ENCODE measurements at places on chromosomes 2 and 18.

- no peak overlapping the region for H3K27ac ChIP-seq
- no peak overlapping the region for H3K4me3 ChIP-seq
- no peak for DNase-seq
- H3K4me1 ChIP-seq, result peaks cover 6% of the 10 kb centered on the region
- peaks cover 18% of the 10 kb centered on the region for H3K36me3 ChIP-seq
Measured at GRCh38 chr2:39730685-39731302, 48.3 kb downstream of the THUMPD2 start.

DNA sequence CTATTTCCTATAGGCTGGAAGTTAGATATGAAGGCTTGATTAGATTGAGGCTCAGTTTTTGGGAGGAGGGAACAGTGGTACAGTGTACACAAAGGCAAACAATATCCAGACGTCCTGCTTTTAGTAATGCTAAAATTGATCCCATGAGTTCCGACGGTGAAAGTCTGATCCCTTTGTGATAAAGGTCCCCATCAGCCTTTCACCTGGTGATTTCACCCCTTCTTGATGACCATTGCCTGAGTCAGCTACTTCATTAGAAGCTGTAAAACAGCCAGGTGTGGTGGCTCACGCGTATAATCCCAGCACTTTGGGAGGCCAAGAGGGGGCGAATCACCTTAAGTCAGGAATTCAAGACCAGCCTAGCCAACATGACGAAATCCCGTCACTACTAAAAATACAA, 29.7 kb downstream of the TWSG1 start:
- H3K27me3 ChIP-seq, result no peaks in the 10 kb centered on the region
- H3K4me1 ChIP-seq, result no peaks in the 10 kb centered on the region
- H3K27ac ChIP-seq, result no peak overlapping the region
- H3K36me3 ChIP-seq, result no peaks in the 10 kb centered on the region
- no peak for DNase-seq
- H3K4me3 ChIP-seq, result no peak overlapping the region

GRCh38 chr2:88350331-88351248, 101.9 kb downstream of the FOXI3 start:
- peaks cover 3% of the 10 kb centered on the region for H3K4me1 ChIP-seq
- peak; percentile 59 for DNase-seq
- H3K4me3 ChIP-seq, result peak overlapping the region; percentile 67

GRCh38 chr18:46401486-46402070, 255.4 kb downstream of the LOXHD1 start:
- H3K36me3 ChIP-seq, result no peaks in the 10 kb centered on the region
- no peak overlapping the region for H3K27ac ChIP-seq
- no peak overlapping the region for H3K4me3 ChIP-seq
- H3K27me3 ChIP-seq, result no peaks in the 10 kb centered on the region
- peaks cover 9% of the 10 kb centered on the region for H3K4me1 ChIP-seq
- no peak for DNase-seq

DNA sequence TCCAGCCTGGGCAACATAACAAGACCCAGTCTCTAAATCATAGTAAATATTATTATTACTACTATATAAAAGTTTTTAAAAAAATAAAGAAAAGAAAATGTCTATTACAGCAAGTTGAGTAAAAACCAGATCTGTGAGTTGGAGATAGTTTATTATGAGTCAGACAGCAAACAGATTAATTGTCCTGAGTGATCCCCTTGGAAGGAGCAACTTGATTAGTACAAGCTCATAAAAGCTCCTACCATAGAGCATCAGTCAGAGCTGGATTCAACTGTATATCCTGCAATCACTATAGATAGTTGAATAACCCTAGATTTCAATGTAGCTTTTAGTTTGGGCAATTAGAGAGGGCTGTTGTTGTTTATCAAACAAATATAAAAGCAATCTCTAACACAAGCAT, 84.1 kb downstream of the TRABD2A start:
- no peaks in the 10 kb centered on the region for H3K27me3 ChIP-seq
- DNase-seq, result no peak
- peaks cover 9% of the 10 kb centered on the region for H3K4me1 ChIP-seq
- peaks cover 5% of the 10 kb centered on the region for H3K36me3 ChIP-seq
- H3K4me3 ChIP-seq, result no peak overlapping the region

DNA sequence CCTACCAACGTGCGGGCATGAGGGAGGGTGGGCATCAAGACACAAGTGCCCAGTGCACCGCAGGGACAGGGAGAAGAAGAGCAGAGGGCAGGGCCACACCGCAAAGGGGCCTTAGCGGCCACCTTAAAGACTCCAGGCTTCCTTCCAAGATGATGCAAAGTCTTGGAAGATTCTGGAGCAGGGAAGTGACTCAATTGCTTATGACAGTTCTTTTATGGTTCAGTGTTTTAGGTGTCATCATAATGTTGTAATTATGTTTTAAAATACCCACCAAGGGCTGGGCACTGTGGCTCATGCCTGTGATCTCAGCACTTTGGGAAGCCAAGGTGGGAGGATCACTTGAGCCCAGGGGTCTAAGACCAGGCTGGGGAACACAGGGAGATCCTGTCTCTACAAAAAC, 44.5 kb upstream of the SEMA4C start:
- H3K36me3 ChIP-seq, result peaks cover 26% of the 10 kb centered on the region
- H3K4me3 ChIP-seq, result peak overlapping the region; percentile 87
- peak overlapping the region; percentile 96 for H3K27ac ChIP-seq
- peaks cover 39% of the 10 kb centered on the region for H3K4me1 ChIP-seq
- no peak for DNase-seq
- H3K27me3 ChIP-seq, result peaks cover 10% of the 10 kb centered on the region

- H3K4me1 ChIP-seq, result peaks cover 13% of the 10 kb centered on the region
- H3K4me3 ChIP-seq, result peak overlapping the region; percentile 24
- H3K27ac ChIP-seq, result peak overlapping the region; percentile 42
- H3K36me3 ChIP-seq, result no peaks in the 10 kb centered on the region
- H3K27me3 ChIP-seq, result peaks cover 3% of the 10 kb centered on the region
Measured at GRCh38 chr18:6056171-6056910, 161.0 kb upstream of the TMEM200C start.

- peak overlapping the region; percentile 95 for H3K27ac ChIP-seq
- no peaks in the 10 kb centered on the region for H3K27me3 ChIP-seq
- peaks cover 45% of the 10 kb centered on the region for H3K36me3 ChIP-seq
- H3K4me1 ChIP-seq, result peaks cover 59% of the 10 kb centered on the region
- no peak for DNase-seq
- H3K4me3 ChIP-seq, result peak overlapping the region; percentile 94
Measured at GRCh38 chr2:218285604-218286003, 6.7 kb downstream of the TMBIM1 start.

DNA sequence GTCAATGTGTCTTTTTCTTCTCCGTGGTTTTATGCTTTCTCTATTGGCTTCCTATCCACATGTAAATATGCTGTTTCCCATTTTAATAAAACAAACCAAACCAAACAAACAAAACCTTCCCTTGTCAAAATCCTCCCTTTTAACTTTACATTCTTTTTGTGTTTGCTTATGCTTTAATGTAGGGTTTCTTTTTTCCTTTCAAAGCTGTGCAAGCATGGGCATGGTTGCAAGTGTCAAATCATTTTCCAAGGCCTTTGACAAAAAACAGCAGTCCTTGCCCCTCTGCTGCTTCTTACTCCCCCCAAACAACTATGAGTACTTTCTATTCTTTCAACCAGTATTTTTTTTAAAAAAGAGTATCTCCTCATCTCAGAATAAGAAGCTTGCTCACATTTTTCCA, 66.0 kb upstream of the ACYP2 start:
- H3K27me3 ChIP-seq, result no peaks in the 10 kb centered on the region
- no peak overlapping the region for H3K4me3 ChIP-seq
- no peak for DNase-seq
- H3K36me3 ChIP-seq, result peaks cover 11% of the 10 kb centered on the region

DNA sequence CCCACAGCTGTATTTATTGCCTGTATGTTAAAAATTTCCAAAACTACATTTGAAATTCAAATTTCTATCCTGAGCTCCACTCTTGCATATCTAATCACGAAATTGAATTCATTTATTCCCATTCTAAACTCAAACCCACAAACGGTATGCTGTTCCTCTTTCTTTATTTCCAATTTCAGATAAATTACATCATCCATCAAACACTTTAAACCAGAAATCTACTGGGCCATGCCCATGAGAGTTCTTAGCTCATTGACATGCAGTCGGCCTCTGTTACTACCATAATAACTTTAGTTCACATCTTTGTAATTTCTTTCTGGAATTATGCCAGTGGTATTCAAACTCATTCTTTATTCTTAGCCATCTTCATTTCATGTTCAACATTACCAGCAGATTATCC, 100.3 kb downstream of the COL3A1 start:
- H3K36me3 ChIP-seq, result no peaks in the 10 kb centered on the region
- no peak overlapping the region for H3K27ac ChIP-seq
- H3K27me3 ChIP-seq, result no peaks in the 10 kb centered on the region
- no peak overlapping the region for H3K4me3 ChIP-seq
- no peak for DNase-seq
- no peaks in the 10 kb centered on the region for H3K4me1 ChIP-seq

DNA sequence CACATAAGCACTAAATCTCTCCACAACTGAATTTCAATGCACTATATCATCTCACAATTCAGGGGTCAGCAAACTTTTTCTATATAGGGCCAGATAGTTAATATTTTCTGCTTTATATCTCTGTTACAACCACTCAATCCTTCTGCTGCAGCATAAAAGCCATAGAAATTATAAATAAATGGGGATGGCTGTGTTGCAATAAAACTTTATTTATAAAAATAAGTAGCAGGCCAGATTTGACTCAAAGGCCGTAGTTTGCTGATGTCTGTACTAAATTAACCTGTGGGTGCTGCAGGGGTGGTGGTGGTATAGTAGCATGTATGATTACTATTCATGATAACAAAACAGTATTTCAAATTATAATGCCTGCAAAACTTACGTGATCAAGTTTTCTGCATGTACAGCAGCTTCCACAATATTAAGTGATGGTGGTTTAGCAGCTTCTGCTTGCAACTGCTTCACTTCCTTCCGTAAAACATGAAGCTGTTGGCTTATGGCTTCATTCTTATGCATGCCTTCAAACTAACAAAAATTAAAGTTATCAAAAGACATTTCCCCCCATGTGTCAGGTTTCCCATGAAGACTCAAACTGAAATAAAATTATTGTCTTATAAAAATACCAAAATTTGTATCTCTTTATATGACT, 64.1 kb downstream of the SIGLEC15 start:
- no peak overlapping the region for H3K27ac ChIP-seq
- H3K4me3 ChIP-seq, result no peak overlapping the region
- peaks cover 17% of the 10 kb centered on the region for H3K36me3 ChIP-seq
- DNase-seq, result no peak

DNA sequence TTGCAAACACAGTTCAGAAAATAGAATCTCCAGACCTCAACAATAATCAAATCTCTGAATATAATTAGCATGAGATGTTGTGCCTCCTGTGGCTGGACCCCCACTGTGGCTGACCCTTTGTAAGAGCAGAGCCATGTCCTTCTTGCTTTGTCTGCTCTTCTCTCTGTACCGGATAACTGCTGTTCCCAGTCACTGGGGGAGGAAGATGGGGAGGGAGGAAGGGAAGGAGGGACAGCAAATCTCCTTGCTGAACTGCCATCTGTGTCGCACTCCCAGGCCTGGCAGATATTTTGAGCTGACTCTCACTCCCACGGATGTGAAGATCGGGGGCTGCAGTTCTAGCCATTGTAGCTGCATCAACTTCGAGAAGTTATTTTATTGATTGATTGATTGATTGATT, 319.0 kb upstream of the CXCR4 start:
- peaks cover 5% of the 10 kb centered on the region for H3K27me3 ChIP-seq
- H3K4me1 ChIP-seq, result no peaks in the 10 kb centered on the region
- no peaks in the 10 kb centered on the region for H3K36me3 ChIP-seq
- H3K27ac ChIP-seq, result no peak overlapping the region
- DNase-seq, result no peak
- no peak overlapping the region for H3K4me3 ChIP-seq

GRCh38 chr2:235981631-235982030, 186.6 kb downstream of the GBX2 start:
- H3K4me3 ChIP-seq, result no peak overlapping the region
- no peaks in the 10 kb centered on the region for H3K4me1 ChIP-seq
- DNase-seq, result no peak
- H3K27ac ChIP-seq, result no peak overlapping the region
- peaks cover 4% of the 10 kb centered on the region for H3K27me3 ChIP-seq

DNA sequence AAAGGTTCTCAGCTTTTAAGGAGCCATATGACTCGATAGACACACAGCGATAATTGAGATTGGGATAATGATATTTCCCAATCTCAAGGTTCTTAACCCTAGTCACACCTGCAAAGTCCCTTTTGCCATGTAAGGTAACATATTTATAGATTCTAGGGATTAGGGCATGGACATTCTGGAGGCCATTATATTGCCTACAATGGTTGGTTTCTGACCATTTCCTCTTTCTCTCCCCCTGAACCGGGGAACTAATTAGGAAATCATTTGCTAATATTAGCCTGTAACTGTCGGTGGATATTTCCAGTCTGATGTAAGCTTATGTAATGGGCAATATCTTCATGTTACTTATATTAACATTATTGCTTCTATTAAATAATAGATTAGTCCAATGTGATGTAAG, 40.8 kb upstream of the ARHGAP15 start:
- no peak for DNase-seq
- no peak overlapping the region for H3K4me3 ChIP-seq
- H3K27ac ChIP-seq, result no peak overlapping the region
- peaks cover 27% of the 10 kb centered on the region for H3K4me1 ChIP-seq

DNA sequence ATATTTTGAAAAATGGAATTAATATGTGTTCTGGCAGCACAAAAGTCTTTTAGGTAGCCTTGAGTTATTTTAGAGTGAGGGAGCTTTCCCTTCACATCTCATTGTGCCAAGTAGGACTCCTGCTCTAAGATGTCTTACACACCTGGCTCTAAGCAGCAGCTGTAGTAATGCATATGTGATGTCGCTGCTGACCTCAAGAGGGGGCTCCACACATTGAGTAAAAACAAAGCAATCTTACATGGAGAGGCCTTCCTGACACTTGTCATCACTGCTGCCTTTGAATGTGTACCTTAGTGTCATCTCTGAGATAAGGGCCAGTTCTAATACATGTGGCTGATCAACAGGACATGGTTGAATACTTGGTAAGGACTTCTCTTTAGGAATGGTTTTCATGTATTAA, 75.8 kb downstream of the ACTR3 start:
- DNase-seq, result no peak
- H3K27ac ChIP-seq, result no peak overlapping the region
- no peaks in the 10 kb centered on the region for H3K4me1 ChIP-seq
- no peaks in the 10 kb centered on the region for H3K27me3 ChIP-seq

GRCh38 chr18:26307161-26307773, 81.0 kb downstream of the TAF4B start:
- H3K27ac ChIP-seq, result no peak overlapping the region
- no peak overlapping the region for H3K4me3 ChIP-seq
- no peaks in the 10 kb centered on the region for H3K4me1 ChIP-seq
- no peaks in the 10 kb centered on the region for H3K27me3 ChIP-seq

DNA sequence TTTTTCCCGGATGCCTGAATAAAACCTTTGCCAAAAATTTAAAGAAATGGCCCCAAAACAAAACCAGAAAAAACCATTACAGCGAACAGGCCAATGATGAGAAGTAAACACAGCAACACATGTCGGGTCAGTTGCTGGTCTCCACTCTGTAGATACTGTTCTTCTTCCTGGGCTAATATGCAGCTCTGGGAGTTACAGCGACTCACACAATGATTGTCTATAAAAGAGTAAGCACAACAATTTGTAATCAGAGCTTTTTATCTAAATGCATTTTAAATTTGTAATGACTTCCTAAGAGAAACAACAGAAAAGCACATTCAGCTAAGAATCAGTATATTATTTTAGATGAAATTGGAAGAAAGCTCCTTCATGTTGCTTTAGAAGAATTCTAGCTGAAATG, 40.3 kb downstream of the GPR155 start:
- H3K27me3 ChIP-seq, result no peaks in the 10 kb centered on the region
- H3K36me3 ChIP-seq, result peaks cover 14% of the 10 kb centered on the region
- peaks cover 8% of the 10 kb centered on the region for H3K4me1 ChIP-seq
- H3K4me3 ChIP-seq, result no peak overlapping the region

All from T-helper 2 cell treated with Interferon-gamma antibody and Interleukin-4, amounts not matched to agents 5 μg/mL and 100 μg/mL, for 36 hours (primary cell).